ENCODE measurements at places on chromosomes 11 and 22.
A peak's percentile ranks its signal among the peaks of the same experiment; 100 is the strongest.

GRCh38 chr11:92948116-92948515 is 21.3 kb upstream of the MTNR1B start:
- DNase-seq: no peak
- H3K36me3 ChIP-seq: no peaks in the 10 kb centered on the region
- H3K4me3 ChIP-seq: no peak overlapping the region
- H3K27me3 ChIP-seq: no peaks in the 10 kb centered on the region

DNA sequence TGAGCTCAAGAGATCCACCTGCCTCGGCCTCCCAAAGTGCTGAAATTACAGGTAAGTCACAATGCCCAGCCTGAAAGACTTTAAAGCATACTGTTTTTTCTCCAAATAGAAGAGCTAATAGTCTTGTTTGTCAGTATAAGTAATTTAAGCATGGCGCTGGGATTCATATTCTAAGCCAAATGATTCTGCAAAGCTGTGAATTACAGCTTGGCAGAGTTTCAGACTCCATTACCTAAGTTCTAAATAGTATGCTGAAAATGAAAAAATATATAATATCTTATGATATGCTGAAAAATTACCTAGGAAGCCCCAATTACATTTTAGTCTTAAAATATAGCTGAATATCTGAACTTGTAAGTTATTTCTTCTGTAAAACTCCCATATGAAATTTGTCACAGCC is 39.3 kb downstream of the MRE11 start:
- no peak overlapping the region for H3K27ac ChIP-seq
- H3K4me3 ChIP-seq: no peak overlapping the region
- H3K27me3 ChIP-seq: no peaks in the 10 kb centered on the region

DNA sequence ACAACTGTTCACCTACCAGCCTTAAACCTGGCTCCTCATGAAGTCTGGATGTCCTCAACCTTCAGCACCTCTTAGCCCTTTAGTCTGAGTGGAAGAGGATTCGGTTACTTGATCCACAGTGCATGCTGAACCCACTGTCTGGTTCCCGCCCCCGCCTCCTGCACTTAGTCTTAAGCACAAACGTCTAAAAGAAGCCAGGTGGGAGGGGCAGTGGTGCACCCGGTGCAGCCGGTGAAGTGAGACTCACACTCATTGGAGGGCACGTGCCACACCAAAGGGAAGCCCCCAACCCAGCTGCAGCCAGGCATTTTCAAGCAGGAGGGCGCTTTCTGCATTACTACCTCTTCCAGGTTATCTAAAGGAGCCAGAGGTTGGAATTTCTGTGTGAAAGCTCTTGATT is 146.8 kb downstream of the COMMD9 start:
- H3K36me3 ChIP-seq: no peaks in the 10 kb centered on the region
- H3K4me3 ChIP-seq: no peak overlapping the region
- H3K4me1 ChIP-seq: no peaks in the 10 kb centered on the region
- H3K27ac ChIP-seq: no peak overlapping the region
- no peak for DNase-seq

DNA sequence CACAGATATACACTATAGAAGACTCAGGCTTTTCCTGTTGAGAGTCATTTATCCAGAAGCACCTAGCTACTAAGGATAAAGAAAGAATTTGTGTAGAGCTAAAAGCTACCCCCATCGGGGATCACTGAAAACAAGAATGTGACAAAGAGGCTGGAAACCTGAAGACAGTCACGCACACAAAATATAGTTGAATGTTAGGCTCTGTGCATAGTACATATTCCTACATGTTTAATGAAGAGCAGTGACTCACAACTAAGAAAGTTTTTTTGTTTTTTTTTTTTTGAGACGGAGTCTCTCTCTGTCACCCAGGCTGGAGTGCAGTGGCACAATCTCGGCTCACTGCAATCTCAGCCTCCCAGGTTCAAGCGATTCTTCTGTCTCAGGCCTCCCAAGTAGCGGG is 8.4 kb downstream of the OR10V1 start:
- H3K27me3 ChIP-seq: no peaks in the 10 kb centered on the region
- no peaks in the 10 kb centered on the region for H3K36me3 ChIP-seq
- no peak for DNase-seq
- H3K4me1 ChIP-seq: no peaks in the 10 kb centered on the region
- no peak overlapping the region for H3K27ac ChIP-seq

DNA sequence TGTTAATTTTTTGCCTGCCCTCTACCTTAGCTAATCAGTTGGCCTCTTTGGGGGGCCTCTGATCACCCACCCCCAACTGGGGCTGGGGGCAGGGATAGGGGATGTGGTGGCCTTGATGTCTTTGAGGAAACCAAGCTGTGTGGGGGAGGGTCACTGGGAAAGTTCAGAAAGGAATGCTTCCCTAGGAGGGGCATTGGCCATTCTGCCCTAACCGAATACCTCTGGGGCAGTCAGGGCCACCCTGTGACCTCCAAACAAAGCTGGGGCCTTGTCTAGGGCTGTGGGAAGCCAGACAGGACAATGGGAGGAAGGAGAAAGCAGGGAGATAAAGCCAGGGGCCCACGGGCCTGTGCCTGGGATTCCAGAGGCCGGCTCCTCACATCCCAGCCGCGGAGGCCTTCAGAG is 97.5 kb downstream of the TSPAN18 start:
- H3K4me3 ChIP-seq: no peak overlapping the region
- H3K4me1 ChIP-seq: no peaks in the 10 kb centered on the region
- no peaks in the 10 kb centered on the region for H3K36me3 ChIP-seq
- H3K27ac ChIP-seq: no peak overlapping the region

DNA sequence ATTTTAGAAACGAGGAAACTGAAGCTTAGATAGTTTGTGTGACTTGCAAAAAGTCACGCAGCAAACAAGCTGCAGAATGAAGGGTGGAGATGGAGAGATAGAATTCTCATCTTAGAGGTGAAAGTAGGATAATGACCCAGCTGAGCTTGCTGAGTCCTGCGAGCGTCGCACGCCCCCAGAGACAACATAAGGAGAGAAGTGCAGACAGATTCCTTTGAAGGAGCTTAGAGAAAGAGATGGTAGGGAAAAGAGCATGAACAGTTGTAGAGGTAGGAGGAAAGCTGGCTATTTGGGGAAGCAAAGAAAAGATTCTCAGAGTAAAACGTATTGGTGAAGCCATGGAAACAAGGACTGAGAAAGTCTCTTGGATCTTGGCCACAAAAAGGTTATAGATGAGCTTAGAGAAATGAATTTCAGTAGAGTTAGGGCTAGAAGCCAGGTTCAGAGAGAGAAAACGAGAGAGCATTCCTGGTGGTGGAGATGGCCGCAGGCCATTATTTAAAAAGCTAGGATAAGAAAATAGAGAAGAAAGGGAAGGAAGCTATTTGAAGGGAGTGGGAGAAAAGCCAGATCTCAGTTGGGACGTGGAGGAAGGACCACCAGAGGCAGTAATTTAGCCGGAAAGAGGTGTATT is 44.8 kb downstream of the FAM83F start:
- DNase-seq: no peak
- peaks cover 30% of the 10 kb centered on the region for H3K4me1 ChIP-seq
- H3K27ac ChIP-seq: no peak overlapping the region
- no peak overlapping the region for H3K4me3 ChIP-seq

DNA sequence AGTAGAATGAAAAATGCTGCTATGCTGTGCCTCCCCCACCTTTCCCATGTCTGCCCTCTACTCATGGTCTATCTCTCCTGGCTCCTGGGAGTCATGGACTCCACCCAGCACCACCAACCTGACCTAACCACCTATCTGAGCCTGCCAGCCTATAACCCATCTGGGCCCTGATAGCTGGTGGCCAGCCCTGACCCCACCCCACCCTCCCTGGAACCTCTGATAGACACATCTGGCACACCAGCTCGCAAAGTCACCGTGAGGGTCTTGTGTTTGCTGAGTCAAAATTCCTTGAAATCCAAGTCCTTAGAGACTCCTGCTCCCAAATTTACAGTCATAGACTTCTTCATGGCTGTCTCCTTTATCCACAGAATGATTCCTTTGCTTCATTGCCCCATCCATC is 14.9 kb upstream of the HBE1 start:
- H3K4me3 ChIP-seq: no peak overlapping the region
- peaks cover 6% of the 10 kb centered on the region for H3K4me1 ChIP-seq
- H3K27ac ChIP-seq: no peak overlapping the region

- DNase-seq: no peak
- H3K4me1 ChIP-seq: no peaks in the 10 kb centered on the region
- H3K36me3 ChIP-seq: no peaks in the 10 kb centered on the region
- peak within 1 kb of the TSS; percentile 48 for H3K4me3 ChIP-seq
- peak within 1 kb of the TSS; percentile 89 for H3K27ac ChIP-seq
Observed at GRCh38 chr11:118263695-118264568, at the start of gene MPZL2. Gene MPZL2 (minus strand): TSS chr11:118264297. CDS start chr11:118264153, 144 bp downstream.

DNA sequence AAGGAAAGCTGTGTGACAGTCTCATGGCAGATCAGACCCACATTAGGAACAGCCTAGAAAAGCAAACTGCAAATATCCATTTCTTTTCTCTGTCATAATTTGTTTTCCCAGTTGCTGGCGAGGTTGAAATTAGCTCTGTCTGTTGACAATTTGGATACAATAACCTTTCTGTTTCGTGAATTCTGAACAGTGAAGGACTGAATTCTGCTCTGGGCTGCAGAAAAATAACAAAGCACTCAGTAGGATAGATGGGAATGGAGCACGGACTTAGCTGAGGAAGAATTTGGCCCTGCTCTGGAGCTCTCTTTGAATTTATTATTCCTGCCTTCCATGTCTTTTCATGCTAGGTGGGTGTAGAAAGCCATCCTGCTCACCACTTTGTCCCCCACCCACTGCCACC is 140.3 kb downstream of the RRAS2 start:
- peaks cover 4% of the 10 kb centered on the region for H3K4me1 ChIP-seq
- H3K4me3 ChIP-seq: no peak overlapping the region
- no peaks in the 10 kb centered on the region for H3K36me3 ChIP-seq
- no peak overlapping the region for H3K27ac ChIP-seq

DNA sequence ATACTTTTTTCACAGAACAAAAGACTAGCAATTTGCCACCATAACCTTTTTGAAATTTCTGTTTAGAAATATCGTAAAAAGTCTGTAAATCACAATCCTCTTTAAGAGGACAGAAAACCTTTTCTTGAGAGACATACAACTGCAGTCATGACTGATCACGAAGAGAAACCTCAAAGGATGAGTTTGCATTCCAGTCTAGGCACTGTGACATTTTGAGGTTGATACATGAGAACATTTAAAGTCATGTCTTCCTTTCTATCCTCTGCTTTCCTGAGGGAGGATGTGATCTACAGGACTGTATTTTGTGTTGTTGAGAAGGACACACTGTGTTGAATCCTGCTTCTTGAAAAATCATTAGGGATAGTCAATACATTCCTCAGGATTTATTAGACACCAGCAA is 476.7 kb upstream of the CCDC179 start:
- H3K27ac ChIP-seq: no peak overlapping the region
- no peak for DNase-seq
- no peaks in the 10 kb centered on the region for H3K27me3 ChIP-seq
- H3K36me3 ChIP-seq: no peaks in the 10 kb centered on the region
- no peaks in the 10 kb centered on the region for H3K4me1 ChIP-seq

- H3K36me3 ChIP-seq: no peaks in the 10 kb centered on the region
- no peak overlapping the region for H3K27ac ChIP-seq
- DNase-seq: no peak
Observed at GRCh38 chr11:74123008-74123448, 47.8 kb downstream of the C2CD3 start.

- no peak for DNase-seq
- no peaks in the 10 kb centered on the region for H3K4me1 ChIP-seq
- H3K4me3 ChIP-seq: no peak overlapping the region
- H3K27me3 ChIP-seq: no peaks in the 10 kb centered on the region
Observed at GRCh38 chr11:44767421-44767820, 40.7 kb downstream of the TSPAN18 start.

GRCh38 chr11:33557201-33557600 is 143.4 kb downstream of the C11orf91 start:
- no peak overlapping the region for H3K4me3 ChIP-seq
- H3K27ac ChIP-seq: no peak overlapping the region
- no peaks in the 10 kb centered on the region for H3K36me3 ChIP-seq
- no peaks in the 10 kb centered on the region for H3K4me1 ChIP-seq
- DNase-seq: no peak

GRCh38 chr22:38305471-38306448 is 11.5 kb downstream of the CSNK1E start:
- peaks cover 82% of the 10 kb centered on the region for H3K4me1 ChIP-seq
- peak overlapping the region; percentile 73 for H3K27ac ChIP-seq
- no peak for DNase-seq
- peaks cover 17% of the 10 kb centered on the region for H3K36me3 ChIP-seq
- H3K4me3 ChIP-seq: no peak overlapping the region
- no peaks in the 10 kb centered on the region for H3K27me3 ChIP-seq

DNA sequence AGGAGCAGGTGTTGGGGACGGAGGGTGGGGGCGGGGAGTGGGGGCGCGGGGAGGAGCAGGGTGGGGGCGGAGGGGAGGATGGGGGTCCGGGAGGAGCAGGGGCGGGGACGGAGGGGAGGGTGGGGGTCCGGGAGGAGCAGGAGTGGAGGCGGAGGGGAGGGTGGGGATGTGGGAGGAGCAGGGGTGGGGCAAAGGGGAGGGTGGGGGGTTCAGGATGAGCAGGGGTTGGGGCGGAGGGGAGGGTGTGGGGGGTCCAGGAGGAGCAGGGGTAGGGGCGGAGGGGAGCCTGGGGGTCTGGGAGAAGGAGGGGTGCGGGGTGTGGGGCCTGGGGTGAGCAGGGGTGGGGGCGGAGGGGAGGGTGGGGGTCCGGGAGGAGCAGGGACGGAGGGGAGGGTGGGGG is 17.1 kb downstream of the CRELD2 start:
- H3K36me3 ChIP-seq: no peaks in the 10 kb centered on the region
- peak overlapping the region; percentile 98 for H3K27ac ChIP-seq
- H3K4me3 ChIP-seq: peak overlapping the region; percentile 24

DNA sequence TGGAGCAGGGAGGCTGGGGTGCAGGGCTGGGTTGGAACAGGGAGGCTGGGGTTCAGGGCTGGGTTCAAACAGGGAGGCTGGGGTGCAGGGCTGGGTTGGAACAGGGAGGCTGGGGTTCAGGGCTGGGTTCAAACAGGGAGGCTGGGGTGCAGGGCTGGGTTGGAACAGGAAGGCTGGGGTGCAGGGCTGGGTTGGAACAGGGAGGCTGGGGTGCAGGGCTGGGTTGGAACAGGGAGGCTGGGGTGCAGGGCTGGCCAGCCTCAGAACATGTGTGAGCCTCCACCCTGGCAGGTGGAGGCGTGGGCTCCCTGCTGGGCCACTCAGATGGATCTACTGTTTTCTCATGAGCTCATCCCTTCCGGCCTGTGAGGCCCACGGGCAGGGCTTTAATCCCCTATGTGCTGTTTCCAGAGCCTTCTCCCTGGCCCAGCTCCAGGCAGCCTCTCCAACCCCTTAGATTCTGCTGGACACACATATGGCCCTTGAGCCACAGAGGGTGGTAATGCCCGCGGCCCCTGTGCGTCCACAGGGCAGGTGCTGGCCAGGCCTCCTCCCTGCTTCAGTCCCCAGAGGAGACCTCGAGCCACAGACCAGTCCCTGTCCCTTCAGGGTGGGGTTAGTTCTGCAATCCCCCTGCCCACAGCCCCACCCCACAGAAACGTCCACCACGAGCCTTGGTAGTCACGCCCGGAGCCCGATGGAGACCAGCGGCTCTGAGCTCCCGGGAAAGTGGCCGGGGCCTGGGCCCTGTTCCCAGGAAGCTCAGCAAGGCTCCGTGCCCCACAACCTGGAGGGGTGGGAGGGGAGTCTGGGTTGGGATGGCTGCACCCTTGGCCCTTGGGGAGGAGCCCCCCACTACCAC is 197.9 kb downstream of the BRD1 start:
- no peaks in the 10 kb centered on the region for H3K27me3 ChIP-seq
- no peak for DNase-seq
- H3K4me1 ChIP-seq: peaks cover 8% of the 10 kb centered on the region
- no peak overlapping the region for H3K27ac ChIP-seq
- no peak overlapping the region for H3K4me3 ChIP-seq
- H3K36me3 ChIP-seq: no peaks in the 10 kb centered on the region

Data from esophagus squamous epithelium (tissue), 5 donors.